Activated T-cell treated with anti-CD3 and anti-CD28 coated beads, Interleukin-2, amount 50 U/mL, for 72 hours (primary cell): ENCODE measurements at places on chromosomes 4 and X.

GRCh38 chrX:80807606-80807991 lies 2.1 kb downstream of the BRWD3 start:
- no peak for DNase-seq

GRCh38 chr4:184287697-184288255 lies 70.1 kb upstream of the ENPP6 start:
- no peak for DNase-seq

GRCh38 chr4:167282171-167282864 lies 48.0 kb upstream of the SPOCK3 start:
- no peak for DNase-seq

DNA sequence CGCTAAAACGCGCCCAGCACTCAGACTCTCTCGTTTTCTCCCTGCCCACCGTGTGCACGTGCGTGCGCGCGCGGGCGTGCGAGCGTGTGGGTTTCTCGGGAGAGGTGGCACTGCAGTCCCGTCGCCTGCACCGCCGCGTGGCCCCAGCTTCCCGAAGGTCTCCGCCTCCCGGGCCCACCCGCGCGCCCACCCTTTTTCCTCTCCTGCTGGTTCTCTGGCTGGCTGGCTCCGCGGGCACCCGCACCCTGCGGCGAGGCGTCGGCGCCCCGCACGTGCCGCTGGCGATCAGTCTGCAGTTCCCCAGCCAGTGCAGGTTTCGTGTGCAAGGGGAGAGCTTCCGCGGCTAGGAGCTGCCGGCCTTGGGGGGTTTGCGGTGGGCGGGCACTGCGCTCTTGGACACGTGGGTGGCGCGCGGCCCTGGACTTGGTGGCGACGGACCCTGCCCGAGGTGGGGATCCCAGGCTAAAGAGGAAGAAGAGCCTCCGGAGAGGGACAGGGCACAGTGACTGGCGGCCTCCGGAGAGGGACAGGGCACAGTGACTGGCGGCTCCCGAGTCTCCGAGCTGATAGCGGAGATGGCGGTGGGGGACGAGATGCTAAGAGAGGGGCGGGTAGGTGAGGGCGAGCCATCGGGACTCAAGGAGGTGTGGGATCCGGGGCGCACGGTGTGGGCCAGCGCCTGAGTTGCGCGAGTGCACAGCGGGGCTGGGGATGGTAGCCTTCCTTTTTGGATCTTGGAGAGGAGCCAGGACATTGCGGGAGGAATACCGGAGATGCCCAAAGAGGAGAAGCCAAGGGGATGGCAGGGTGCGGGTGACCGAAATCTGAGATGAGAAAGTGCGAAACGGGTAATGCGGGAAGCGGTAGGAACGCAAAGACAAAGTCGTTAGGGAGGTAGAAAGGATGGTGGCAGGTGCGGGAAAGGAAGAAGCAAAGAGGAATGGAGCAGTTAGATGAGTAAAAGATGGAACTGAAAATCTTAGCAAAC lies at the start of gene FAM184B:
Gene FAM184B (minus strand): TSS at position 322 of the 988 bp plus-strand sequence. CDS start 322 bp downstream, outside the sequence.
- DNase-seq, result peak; percentile 7

GRCh38 chr4:53635697-53636483 lies 44.6 kb upstream of the LNX1 start:
- DNase-seq, result no peak

GRCh38 chrX:11151799-11152559 lies 40.8 kb downstream of the HCCS start:
- DNase-seq, result no peak

DNA sequence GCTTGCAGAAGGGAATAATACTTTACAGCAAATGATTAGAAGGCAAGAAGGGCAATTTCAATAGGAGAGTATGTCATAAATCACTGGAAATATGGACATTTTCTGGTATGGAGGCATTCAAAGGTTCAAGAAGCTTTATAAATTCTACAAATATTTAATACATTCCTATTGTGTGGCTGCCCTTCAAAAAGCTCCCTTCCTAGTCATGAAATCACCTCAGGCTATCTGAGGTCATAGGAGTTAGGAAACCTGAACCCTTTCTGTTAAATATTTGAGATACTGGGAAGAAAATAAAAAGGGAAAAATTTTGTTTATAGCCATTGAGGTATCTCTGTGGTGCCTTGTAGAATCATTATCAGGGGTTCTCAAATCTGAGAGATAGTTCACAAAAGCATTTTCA lies 316.8 kb upstream of the EMCN start:
- DNase-seq, result no peak

DNA sequence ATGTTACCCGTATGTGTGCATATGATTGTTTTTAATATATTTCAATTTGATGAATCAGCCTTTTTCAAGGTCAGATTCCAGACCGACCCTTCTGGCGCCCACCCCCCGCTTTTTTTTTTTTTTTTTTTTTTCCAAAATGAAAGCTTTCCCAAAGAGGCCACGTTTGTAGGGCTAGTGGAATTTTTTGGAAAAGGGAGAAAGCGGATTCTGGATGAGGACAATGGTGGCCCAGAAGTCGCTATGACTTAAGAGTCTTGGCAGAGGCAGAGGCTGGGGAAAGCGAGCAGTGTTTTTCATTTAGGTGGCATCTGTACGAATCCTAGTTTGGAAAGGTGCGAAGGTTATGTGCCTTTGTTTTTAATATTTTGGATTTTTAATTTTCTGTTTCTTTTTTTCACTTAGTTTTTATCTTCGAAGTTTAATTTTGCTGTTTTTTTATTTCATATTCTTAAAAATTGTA lies 14.6 kb downstream of the NDUFB11 start:
- no peak for DNase-seq

GRCh38 chr4:87051121-87051713 lies 116.4 kb downstream of the AFF1 start:
- DNase-seq, result no peak

- no peak for DNase-seq
These were observed 85.6 kb downstream of the ANTXR2 start for GRCh38 chr4:79987401-79987800.

DNA sequence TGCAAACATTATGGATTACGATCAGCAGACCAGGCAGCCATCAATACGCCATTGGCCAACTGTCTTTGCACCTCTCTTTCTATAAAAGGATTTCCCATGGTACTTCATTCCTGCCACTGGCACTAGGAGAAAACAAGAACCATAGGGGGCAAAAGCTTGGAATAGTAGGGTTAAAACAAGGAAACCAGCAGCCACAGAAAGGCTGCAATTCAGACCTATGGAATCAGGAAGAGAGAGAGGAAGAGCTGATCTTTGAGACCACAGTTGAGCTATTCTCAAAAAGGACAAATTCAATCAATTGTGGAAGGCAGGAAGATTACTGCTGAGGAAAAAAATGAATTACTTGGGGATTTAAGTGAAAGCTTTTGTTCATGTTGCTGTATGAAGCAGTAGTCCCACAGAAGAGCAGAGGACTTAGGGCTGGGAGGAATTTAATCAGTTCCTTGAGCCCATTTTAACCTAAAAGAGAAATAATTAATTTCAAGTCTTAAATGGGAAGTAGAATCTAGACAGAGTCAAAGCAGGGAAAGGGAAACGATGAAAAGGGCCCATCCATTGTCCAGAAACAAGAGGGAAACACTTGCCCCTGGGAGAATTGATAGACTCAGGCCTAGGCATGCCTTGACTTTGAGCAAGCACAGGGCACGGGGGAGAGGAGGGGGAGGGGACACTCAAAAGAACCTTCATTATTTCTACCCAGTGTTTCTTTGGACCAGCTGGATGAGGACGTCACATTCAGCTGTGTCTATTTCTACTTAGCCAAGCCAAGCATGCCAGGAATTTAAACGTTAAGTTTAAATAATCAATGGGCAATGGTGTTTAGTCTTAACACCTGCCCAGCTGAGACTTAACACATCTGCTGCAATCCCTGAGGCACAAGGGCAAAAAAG lies 50.7 kb downstream of the SCD5 start:
- no peak for DNase-seq

GRCh38 chr4:13483136-13483767 lies 888 bp downstream of the RAB28 start:
- DNase-seq, result no peak

- DNase-seq, result no peak
These were observed at the start of gene RUFY3 for GRCh38 chr4:70721747-70722146. TSS of gene RUFY3 (plus strand) at chr4:70721964. CDS start at chr4:70722574, 610 bp downstream.

- DNase-seq, result no peak
These were observed 199.0 kb upstream of the DDX53 start for GRCh38 chrX:22800806-22801205.

GRCh38 chr4:69888336-69888735 lies 28.4 kb upstream of the SULT1E1 start:
- DNase-seq, result no peak

DNA sequence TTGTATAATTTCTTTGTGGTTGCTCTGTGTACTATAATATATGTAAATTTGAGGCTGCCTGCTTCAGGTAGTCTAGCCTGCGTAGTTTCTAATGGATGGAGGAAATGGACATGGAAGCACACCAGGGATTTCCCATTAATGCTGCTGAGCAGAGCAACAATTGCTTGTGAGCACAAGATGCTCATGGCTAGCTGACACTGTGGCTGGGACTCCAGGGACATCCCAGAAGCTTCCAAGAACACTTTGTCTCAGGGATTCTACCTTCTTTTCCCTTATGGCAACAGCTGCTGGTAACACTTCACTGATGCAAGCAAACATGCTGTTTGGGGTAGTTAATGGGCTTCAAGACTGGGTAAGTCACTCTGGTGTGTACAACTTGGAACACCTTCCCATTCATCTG lies 66.1 kb downstream of the TENT5D start:
- DNase-seq, result no peak
